ENCODE measurements at places on chromosomes 5 and 9. TPM values are rescaled to one million over a fixed set of nuclear protein-coding genes. Genes with fewer than 3 reads are reported as not detected.

- DNase-seq = no peak
These were observed 30.0 kb upstream of the GRIA1 start for GRCh38 chr5:153460421-153460820.

DNA sequence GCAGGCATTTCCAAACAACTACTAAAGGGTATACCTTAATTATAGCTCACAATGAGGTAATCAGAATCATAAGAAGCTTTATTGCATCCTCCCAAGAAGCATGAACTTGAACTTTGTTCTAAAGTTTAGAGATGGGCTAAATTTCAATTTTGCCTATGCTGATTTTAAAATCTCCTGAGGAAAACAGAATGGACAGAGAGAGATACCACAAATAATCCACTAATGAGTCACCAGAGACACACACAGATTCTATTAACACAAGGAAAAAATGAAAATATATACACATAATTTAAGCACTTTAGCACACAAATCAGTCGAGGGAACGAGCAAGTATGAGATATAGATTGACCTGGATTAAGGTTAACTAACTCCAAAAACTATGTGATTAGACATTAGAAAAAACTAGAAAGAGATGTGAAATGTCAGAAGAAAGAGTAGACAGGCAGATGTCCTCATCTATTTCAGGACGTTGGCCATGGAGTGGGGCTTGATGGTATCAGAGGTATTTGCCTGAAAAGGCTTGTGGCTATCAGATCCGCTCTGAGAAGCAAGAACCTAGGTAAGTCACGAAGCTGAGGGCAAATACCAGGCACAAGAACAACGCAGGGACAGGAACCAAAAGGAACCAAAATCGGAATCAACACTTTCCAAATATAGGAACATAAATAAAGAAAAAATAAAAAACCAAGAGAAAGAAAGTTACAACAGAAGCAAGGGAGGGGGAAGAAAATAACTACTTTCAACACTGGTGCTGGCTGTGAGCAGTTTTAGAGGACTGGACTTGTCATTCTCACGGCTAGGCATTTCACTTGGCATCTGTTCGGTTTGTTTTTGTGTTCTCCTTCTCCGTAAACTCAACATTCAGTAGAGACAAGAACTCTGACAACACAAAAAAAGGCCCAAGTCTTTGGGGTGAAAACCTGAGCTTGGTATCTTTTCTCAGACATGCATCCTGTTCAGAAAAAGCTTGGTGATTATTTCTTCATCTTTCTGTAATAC is 294.6 kb upstream of the PUM3 start:
- DNase-seq = no peak

DNA sequence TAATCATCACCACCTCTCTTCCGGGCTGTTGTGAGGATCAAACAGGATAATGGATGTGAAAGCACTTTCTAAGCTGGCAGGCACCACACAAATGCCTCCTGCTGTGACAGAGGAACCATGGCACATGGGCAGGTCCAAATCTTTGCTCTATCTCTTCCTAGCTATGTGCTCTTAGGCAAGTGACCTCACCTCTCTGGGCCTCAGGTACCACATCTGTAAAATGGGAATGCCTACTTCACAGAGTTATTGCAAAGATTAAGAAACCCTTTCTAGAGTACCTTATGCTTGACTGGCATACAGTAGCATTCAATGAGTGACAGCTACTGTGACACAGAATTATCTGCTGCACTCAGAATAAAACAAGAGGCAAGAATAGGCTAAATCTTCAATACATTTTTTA is 51.6 kb downstream of the CDK5RAP2 start:
- no peak for DNase-seq

- DNase-seq = no peak
These were observed 213.1 kb upstream of the ACO1 start for GRCh38 chr9:32171339-32171738.

GRCh38 chr9:71268871-71269635 is 147.6 kb upstream of the TRPM3 start:
- DNase-seq = no peak

- DNase-seq = no peak
These were observed 169.8 kb upstream of the PPP1R26 start for GRCh38 chr9:135309763-135310125.

GRCh38 chr9:124658165-124659017 is 112.7 kb downstream of the NR6A1 start:
- DNase-seq = peak; percentile 98

- no peak for DNase-seq
These were observed 25.6 kb downstream of the CEMIP2 start for GRCh38 chr9:71742703-71743102.

DNA sequence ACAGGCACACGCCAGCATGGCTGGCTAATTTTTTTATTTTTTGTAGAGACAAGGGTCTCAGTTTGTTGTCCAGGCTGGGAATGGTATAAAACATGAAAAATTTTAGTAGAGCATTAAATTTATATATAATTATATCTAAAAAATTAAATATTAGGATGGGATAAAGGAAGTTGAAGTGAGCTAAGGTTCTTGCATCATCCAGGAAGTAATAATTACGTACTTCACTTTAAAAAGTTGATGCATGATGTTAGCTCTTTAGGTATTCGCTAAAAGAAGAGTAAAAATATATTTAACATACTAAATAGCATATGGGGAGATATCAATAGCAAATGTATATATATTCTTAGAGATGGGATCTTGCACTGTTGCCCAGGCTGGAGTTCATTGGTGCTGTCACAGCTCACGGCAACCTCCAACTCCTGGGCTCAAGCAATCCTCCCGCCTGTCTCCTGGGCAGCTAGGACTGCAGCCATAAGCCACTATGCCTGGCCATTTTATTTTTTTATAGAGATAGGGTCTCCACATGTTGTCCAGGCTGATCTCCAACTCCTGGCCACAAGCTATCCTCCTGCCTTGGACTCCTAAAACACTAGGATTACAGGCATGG is 12.3 kb downstream of the DCAF10 start:
- DNase-seq = no peak

DNA sequence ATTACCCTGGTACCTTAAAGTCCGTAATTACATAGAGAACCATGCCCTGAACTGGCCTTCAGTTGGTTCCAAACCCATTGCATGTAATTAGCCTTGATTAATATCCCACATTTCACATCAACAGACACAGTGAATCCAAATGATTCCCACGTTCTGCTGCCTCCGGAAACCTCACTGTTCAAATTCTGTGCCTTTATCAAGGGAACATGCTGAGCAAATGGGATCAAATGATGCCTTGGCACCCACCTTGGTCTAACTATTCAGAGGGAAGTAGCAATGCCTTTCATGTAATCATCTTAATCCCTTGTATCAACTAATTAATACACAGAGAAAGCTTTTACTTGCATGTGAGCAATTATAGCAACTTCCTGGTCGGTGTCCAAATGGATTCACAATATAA is 100.6 kb downstream of the EFNA5 start:
- DNase-seq = no peak

DNA sequence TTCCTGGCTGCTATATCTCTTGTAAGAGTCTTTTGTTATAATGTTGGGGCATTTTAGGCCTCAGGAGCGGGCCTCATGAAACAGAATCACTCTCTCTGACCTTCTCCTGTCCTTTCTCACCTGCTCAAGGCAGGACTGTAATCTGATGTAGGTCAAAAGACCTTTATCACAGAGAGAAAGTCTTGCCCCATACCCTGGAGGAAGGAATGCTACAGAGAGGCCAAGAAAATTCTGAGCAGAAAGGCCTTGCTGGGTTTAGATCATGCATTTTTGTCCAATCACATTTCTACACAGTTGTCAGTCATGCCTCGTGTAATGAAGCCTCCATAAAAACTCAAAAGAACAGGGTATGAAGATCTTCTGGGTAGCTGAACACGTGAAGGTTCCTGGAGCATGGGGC is 45.2 kb upstream of the TBC1D2 start:
- no peak for DNase-seq

DNA sequence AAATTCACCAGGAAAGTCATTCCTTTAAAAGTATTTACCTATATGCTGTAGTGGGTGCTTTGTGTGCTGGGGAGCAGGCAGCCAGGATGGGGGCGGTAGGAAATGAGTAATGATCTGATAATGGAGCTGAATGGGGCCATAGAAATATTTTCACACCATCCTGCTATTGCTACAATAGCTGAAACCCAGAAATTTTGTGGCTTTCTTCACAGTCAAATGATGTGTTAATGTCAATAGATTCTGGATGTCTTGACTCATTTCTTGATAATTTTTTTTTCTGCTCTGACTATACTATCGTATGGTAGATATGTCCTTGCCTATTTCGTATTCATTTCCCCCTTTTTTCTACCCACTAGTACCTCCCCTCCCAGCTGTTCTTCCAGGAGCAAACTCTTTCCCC is 59.5 kb downstream of the RORB start:
- DNase-seq = peak; percentile 78

- DNase-seq = no peak
These were observed 172.7 kb downstream of the TAF11L14 start for GRCh38 chr5:17806818-17807468.

DNA sequence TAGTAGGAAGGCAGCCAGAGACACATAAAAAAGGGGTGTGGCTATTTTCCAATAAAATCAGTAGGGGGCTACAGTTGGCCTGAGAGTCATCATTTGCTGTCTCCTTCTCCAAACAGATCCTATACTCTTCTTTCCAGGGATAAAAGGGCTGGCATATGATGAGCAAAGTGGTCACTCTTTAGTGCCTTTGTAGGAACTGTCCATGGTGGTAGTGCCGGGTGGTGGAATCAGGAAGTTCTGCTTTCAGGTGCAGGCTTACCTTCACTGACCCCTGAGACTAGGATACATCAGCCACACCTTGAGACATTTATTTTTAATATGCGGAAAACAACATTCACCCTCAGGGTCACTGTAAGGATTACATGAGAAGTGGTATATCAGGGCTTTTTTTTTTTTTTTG is 80.8 kb downstream of the ASTN2 start:
- DNase-seq = no peak

- DNase-seq = peak; percentile 62
These were observed 7.0 kb downstream of the CENPP start for GRCh38 chr9:92332577-92333281.

DNA sequence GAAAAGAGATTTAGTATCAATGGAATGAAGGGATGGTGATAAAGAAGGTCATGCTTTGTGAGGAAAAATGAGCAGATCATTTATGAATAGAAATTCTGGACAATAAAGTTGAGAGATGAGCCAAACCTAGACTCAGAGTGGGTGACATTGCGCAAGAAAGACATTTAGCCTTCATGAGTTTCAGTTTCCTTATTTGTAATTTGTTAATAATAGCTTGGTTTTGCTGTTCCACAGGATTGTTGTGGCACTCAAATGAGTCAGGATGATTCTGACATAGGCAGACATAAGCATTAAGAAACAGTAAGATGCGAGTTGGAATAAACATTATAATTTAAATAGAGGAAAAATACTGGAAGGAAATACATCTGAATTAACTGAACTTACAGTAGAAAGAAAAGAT is 34.8 kb downstream of the ITGA2 start:
- DNase-seq = peak; percentile 74

DNA sequence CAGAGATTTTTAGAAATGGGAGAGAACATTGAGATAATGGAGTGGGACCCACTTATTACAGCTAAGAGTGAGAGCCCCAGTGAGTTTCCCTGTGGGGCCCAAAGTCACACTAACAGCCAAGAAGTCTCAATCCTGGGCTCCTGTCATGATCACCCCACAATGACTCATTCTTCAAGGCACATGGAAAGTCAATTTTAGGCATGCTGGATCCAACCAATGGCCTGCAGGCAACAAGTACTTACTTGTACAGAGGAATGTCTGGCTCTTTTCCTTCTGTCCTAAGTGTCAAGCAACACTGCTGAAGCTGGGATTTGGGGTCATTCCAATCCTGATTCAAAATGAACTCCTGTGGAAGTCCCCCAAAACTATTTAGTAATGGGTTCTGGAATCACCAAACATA is 123.1 kb downstream of the DROSHA start:
- DNase-seq = peak; percentile 75

GRCh38 chr9:82791692-82792091 is 271.2 kb downstream of the RASEF start:
- DNase-seq = no peak

GRCh38 chr5:169435506-169436229 is 134.7 kb upstream of the SLIT3 start:
- DNase-seq = no peak

SLC6A19 gene
- not detected for total RNA-seq

EIF4E1B gene
- not detected for total RNA-seq

CTSV gene
- total RNA-seq = 36.3 TPM

GABRA1 gene
- total RNA-seq = 0.41 TPM

ALDOB gene
- not detected for total RNA-seq

RASEF gene
- 0.91 TPM for total RNA-seq

GPR21 gene
- 0.67 TPM for total RNA-seq

KIAA0825 gene
- 2.9 TPM for total RNA-seq

IL13 gene
- total RNA-seq = not detected

ANKRD34B gene
- total RNA-seq = 0.20 TPM
